ENCODE measurements at places on chromosomes 6 and 20.

DNA sequence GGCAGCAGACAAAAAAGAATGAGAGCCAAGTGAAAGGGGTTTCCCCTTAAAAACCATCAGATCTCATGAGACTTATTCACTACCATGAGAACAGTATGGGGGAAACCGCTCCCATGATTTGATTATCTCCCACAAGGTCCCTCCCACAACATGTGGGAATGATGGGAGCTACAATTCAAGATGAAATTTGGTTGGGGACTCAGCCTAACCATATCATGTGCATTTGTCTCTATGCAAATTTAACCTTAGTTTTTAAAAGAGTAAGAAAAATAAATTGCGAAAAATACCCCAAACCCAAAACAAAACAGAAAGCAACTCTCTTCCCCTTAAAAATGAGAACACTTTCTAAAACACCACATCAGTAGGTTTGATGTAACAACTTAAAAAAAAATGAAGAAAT, 22.6 kb upstream of the GPR6 start:
- no peak for DNase-seq

DNA sequence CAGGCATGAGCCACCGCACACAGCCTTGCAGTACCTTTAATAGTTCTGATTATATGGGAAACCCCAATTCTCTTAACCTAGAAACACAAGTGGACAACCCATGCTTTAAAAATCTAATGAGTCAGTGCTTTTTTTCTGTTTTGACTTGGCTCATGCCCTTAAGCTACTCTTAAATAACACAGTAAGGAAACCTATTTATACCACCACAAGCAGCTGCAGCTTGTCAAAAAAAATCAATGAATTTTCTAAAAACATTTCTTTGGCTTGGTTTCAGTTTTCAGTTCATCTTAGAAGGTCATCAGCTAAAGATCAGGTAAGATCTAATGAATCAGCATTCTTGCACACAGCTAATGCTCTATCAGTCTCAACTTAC, 124.1 kb upstream of the DST start:
- no peak for DNase-seq

GRCh38 chr6:116268589-116269293, 11.0 kb downstream of the TSPYL1 start:
- DNase-seq, result no peak

GRCh38 chr6:113882336-113883022, 25.3 kb downstream of the MARCKS start:
- no peak for DNase-seq

- no peak for DNase-seq
These were observed 65.4 kb downstream of the RWDD2A start for GRCh38 chr6:83258517-83258916.

- DNase-seq, result no peak
These were observed 22.6 kb upstream of the SIRPB2 start for GRCh38 chr20:1513801-1514200.

- DNase-seq, result no peak
These were observed 220.3 kb downstream of the NFATC2 start for GRCh38 chr20:51322164-51322707.

DNA sequence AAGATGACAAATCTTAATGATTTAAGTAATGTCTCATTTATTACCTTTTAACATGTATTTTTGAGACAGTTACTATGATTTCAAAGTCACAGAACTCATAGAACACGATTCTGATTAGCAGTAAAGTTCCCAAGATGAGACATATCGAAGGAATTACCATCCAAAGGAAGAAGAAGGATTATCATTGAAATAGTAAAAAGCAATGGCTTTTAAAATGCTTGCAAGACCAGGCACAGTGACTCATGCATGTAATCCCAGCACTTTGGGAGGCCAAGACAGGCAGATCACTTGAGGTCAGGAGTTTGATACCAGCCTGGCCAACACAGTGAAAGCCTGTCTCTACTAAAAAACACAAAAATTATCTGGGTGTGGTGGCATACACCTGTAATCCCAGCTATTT, 219.2 kb downstream of the KHDC1L start:
- no peak for DNase-seq

GRCh38 chr20:9444921-9445320, 69.5 kb upstream of the LAMP5 start:
- no peak for DNase-seq

- DNase-seq, result no peak
These were observed 2.0 kb upstream of the TRMT11 start for GRCh38 chr6:125984311-125984710.

GRCh38 chr6:158018041-158018771, 36.5 kb downstream of the SYNJ2 start:
- DNase-seq, result peak; percentile 74

DNA sequence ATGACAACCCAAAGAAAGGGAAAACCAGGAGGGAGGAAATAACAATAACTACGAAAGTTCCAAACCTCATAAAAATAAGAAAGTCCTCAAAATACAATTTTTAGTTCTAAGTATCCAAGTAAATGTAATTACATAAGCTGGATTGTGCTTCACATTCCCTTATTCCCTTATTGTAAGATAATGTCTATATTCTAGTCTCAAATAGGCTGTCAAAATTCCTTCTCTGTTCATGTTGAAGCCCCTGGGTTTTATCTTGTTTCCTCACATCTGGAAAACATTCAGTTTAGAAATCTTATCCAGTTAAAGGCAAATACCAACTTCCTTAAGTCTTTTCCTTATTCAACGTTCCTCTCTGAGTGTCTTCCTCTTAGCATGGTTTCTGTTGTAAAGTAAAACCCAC, 282.3 kb downstream of the CD109 start:
- no peak for DNase-seq

DNA sequence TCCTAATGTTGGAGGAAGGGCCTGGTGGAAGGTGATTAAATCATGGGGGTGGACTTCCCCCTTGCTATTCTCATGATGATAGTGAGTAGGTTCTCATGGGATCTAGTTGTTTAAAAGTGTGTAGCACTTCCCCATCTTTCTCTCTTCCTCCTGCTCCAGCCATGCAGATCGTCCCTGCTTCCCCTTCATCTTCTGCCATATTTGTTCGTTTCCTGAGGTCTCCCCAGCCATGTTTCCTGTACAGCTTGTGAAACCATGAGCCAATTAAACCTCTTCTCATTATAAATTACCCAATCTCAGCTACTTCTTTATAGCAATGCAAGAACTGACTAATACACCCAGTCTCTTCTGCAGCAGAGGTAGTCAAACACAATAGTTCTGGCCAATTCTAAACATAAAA, 5.4 kb downstream of the EPM2A start:
- DNase-seq, result no peak

GRCh38 chr6:80148220-80148619, 41.7 kb downstream of the BCKDHB start:
- DNase-seq, result no peak

DNA sequence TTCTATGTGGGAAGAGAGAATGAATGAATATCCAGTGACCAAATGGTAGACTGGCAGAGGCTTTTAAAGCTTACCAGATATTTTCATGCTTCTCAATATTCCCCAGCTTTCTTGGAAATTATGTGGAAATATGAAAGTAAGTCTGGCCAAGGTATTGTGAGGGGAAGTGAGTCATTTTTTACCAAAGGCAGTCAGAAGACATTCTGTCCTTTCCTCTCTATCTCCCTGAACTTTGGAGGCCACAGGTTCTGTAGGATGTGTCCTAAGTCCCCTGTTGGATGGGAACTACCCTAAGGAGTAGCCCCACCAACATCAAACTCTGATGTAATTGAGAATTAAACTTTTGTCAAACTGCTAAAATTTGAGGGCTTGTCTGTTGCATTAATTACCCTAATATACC, 593.8 kb upstream of the NRSN1 start:
- no peak for DNase-seq

GRCh38 chr6:56450882-56451739, 191.6 kb downstream of the DST start:
- peak; percentile 73 for DNase-seq

- peak; percentile 85 for DNase-seq
These were observed 73.0 kb upstream of the NHSL1 start for GRCh38 chr6:138572167-138572875.

DNA sequence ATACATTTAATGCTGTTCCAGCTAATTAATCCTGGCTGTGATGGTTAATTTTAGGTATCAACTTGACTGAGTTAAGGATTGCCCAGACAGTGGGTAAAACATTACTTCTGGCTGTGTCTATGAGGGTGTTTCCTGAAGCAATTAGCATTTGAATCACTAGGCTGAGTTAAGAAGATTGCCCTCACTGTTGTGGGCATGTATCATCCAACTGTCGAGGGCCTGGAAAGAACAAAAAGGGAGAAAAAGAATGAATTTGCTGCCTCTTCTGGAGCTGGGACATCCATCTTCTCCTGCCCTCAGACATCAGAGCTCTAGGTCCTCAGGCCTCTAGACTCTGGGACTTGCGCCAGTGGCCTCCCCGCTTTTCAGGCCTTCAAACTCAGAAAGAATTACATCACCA, 34.3 kb downstream of the SDHAF4 start:
- no peak for DNase-seq

GRCh38 chr20:14959506-14960475, 622.4 kb upstream of the FLRT3 start:
- no peak for DNase-seq

DNA sequence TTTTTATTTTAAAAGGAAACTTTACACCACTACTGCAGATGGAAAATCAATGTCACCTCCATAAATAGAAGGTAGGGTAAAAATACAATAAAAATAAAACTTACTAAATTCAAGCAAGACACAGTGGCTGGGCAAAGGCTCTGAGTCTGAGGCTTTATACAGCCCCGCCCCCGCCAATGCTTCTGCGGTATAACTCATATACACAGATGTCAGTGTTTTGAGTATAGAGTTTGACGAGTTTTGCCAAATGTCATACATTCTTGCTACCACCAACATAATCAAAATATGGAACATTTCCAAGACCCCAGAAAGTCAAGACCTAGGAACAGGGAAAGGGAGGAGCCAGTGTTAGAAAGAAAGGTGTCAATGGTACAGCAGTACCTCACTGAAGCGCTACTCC, 12.8 kb downstream of the NFATC2 start:
- DNase-seq, result peak; percentile 64

GRCh38 chr6:31495580-31495979, 2.4 kb upstream of the MICB start:
- DNase-seq, result no peak

- peak; percentile 75 for DNase-seq
These were observed 220.8 kb upstream of the FOXA2 start for GRCh38 chr20:22805219-22805618.

GRCh38 chr20:58619864-58620431, 31.1 kb upstream of the STX16 start:
- no peak for DNase-seq

- DNase-seq, result peak; percentile 18
These were observed 197.0 kb downstream of the DLL1 start for GRCh38 chr6:170093658-170094596.

- peak; percentile 3 for DNase-seq
These were observed 23.8 kb downstream of the PYGB start for GRCh38 chr20:25271486-25272222.

DNA sequence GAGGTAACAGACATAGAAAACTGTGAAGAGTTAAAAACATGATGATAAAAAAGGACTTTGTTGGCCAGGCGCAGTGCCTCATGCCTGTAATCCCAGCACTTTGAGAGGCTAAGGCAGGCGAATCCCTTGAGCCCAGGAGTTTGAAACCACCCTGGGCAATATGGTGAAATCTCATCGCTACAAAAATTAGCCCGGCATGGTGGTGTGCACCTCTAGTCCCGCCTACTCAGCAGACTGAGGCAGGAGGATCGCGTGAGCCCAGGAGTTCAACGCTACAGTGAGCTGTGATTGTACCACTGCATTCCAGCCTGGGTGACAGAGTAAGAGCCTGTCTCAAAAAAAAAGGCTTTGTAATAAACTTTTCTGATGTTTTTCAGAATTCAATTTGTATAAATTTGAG, 60.1 kb downstream of the GFOD1 start:
- no peak for DNase-seq

DNA sequence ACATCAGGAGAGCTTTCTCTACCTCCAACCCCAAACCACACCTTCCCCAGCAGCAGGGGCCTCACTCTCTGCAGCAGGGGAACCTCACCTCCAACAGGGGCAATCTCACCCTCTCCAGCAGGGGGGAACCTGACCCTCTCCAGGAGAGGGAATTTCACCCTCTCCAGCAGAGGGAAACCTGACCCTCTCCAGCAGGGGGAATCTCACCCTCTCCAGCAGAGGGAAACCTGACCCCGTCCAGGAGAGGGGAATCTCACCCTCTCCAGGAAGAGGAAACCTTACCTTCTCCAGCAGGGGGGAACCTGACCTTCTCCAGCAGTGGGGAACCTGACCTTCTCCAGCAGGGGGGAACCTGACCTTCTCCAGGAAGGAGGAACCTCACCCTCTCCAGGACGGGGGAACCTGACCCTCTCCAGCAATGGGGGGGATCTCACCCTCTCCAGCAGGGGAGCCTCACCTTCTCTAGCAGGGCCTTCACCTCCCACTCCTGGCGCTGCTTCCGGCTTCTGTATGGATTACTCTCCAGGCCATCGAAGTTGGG, 3.1 kb downstream of the B3GALT4 start:
- no peak for DNase-seq

GRCh38 chr6:56742122-56742791, 99.6 kb upstream of the DST start:
- DNase-seq, result no peak

- DNase-seq, result peak; percentile 54
These were observed 19.3 kb upstream of the RNGTT start for GRCh38 chr6:88982720-88983119.

DNA sequence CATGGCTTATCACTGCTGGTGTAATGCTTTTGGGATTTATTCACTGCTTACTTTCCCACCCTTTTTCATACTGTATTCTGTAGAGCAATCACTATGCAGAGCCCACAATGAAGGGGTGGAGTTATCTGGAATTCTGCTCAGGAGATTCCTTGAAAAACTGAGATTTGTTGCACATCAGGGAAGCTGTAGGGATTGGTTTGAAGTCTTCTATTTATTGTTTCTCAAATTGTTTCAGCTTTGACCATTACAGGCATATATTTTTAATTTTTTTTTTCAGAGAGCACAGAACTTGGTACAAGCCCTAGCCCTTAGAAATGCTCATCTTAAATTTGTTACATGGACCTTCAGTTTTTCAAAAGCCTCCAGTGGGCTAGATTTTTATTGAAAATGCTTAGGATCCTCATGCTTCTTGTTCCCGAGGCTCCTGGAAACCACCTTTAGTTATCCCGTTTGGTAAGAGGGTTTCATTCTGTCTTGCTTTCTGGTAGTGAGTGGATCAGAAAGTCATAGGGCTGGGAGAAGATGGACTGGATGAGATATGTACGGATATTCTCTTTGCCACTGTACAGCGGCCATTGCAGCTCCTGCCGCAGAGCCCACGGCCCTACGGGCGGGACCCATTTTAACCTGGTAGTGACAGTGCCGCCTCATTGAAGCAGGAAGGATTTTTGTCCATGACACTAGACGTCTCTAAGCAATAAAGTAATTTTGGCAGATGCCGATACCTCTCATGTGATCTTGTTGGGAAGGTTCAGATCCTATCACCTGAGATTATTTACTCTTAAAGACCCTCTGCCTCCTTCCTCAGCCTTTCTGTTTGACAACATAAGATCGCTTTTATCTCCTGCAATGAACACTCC, 45.3 kb upstream of the ZNF184 start:
- no peak for DNase-seq

Measured in right hindlimb (tissue), 1 donor.